NCI-H69 (cell line): ENCODE measurements at places on chromosomes 5 and 9.

DNA sequence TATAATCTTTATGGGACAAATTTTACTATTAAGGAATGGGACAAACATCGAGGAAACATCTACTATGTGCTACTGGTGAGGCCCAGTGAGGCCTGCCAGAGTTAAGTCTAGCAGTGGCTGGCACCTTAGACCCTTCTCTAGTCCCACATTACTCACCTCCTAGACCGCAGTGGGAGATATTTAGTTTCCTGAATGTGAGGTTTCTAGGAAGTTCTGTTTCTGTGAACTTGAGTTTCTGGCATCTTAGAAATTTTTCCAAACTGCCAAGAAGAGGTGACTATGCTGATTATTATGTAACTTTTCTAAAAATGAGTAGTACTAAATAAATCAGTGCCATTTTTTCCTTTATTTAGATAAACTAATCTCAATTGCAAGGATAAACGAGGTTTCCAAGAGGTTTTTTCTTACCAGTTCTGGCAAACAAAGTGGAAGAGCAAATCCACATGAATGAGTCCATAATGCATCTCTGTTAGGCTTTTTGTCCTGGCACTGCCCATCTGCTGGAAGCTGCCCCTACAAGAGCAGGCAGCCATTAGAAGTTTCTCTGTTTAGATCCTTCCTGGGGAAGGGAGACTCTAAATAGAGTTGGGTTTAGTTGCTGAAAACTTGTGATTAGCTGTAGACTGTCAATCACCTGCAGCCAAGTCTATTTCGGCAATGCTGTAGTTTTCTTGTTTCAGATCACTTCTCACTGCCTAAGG is 348.7 kb downstream of the MAN2A1 start:
- no peak for DNase-seq

- DNase-seq = peak; percentile 83
These were observed at the start of gene ANKRD34B for GRCh38 chr5:80569961-80570786. ANKRD34B (minus strand) TSS chr5:80570280; CDS start chr5:80560019, 10,261 bp downstream.

GRCh38 chr5:73749485-73750270 is 123.7 kb downstream of the ARHGEF28 start:
- no peak for DNase-seq

- peak; percentile 70 for DNase-seq
These were observed 1.2 kb upstream of the OMD start for GRCh38 chr9:92425474-92425873.

DNA sequence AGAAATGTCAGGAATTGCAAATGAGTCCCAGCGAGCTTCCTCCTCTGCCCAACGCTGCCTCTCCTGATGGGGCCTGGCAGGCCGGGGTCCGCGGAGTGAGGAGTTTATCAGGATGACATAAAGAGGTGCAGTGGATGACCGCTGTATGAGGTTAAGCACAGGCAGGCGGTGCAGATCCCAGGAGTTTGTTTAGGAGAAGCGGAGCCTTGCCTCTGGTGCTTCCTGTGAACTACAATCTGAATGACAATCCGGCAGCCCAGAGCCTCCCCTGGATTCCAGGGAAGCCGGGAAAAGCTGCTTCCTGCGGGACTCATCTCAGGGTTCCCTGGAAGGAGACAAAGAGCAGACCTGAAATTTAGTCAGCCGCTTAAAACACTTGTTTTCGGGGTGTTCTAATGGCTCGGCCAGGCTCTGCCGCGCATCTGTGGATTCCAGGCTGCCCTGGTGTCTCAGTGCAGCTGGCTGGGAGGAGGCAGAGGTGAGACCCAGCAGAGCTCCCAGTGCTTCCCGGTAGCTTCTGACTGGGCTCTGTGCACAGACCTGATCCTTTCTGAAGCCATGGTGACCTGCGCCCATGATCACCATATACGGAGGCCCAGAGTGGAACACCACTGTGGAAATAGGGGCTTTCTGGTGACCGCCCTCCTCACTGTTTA is 69.8 kb upstream of the IRX4 start:
- no peak for DNase-seq

DNA sequence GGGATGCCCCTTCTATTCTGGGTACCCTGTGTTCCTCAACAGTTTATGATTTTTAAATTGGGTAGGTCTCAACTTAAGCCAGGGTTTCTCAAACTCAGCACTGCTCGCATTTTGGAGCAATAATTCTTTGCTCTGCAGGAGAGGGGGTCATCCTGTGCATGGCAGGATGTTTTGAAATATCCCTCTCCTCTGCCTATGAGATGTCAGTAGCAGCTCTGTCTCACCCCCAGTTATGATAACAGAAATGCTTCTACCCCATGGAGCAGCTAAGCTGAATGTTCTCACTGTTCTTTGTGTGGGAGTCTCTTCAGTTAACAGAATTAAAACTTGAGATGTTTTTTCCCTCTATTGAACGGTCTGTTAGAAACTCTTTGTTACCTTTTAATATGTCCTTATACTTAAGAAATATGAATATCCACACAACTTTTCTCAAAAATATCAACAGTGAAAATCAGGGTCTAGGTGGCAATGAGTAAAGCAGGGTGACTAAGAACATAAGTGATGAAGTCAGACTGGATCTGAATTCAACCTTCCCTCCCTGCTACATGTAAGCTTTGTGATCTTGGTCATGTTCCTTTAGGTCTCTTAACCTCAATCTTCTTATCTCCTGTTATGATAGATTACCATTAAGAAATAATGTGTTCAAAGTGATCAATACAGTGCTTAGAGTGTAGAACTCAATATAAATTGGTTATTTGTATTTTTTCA is 89.0 kb downstream of the CAMK4 start:
- no peak for DNase-seq

GRCh38 chr9:136624184-136624951 is 38.3 kb upstream of the EGFL7 start:
- DNase-seq = peak; percentile 28
